ENCODE measurements at places on chromosomes 12 and 14.

- DNase-seq = no peak
These were observed 84.0 kb downstream of the PRMT8 start for GRCh38 chr12:3574986-3575385.

DNA sequence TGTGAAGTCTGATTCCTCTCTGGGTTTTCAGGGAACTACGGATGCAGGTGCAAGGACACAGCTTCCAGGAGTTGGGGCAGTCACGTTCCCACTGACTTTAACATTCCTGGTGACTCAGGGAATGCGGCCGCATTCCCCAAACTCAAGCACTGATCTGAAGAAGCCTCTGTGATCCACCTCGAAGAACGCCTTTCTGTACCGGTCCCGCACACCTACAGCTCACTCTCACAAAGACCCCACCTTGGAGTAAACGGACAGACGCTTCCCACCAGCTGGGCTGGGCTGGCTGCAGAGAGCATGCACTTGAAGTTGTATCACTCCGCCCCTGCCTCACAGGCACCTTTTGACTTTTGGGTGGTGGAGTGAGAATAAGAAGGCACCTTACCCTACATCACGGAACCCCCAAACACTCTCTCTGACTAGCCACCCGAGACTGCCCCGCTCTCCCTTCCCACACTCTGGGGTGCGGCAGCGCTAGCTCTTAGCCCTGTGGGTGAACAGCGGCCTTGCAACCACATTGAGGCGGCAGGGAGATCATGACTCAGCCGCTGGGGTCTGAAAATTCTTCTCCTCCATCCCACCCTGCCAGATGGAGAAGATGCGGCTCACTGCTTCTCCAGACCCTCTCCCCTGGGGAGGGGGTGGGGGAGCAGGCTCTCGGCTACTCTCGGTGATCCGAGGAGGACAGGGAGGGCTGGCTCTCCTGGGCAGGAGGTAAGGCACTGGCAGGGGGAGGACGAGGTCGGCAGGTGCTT is 23.7 kb upstream of the HDAC7 start:
- DNase-seq = no peak

DNA sequence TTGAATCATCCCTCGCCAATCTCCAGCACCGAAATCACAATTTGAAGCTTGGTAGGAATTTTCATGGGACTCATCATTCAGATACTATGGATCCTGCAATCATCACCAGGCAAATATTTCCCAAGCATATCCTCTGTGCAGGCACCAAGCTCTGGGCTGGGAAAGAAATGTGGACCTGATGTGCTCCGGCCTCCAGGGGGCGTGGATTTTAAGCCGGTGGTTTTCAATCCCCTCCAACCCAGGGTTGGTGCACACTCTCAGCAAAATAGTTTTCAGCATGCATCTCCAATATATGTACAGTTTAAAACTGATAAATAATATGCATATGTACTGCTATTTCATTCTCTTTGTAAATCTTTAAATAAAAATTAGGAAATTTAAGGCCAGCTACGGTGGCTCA is 98.9 kb downstream of the RBM19 start:
- no peak for DNase-seq

GRCh38 chr12:18363321-18363720 is 102.0 kb downstream of the PIK3C2G start:
- no peak for DNase-seq

DNA sequence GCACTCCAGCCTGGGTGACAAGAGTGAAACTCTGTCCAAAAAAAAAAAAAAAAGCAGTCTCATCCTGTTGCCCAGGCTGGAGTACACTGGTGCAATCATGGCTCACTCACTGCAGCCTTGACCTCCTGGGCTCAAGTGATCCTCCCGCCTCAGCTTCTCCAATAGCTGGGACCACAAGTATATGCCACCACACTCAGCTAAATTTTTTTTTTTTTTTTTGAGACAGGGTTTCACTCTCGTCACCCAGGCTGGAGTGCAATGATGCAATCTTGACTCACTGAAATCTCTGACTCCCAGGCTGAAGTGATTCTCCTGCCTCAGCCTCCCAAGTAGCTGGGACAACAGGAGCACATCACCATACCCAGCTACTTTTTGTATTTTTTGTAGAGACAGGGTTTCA is 5.2 kb upstream of the CNPY2 start:
- no peak for DNase-seq

GRCh38 chr14:65168840-65169239 is 66.5 kb upstream of the MAX start:
- DNase-seq = no peak

DNA sequence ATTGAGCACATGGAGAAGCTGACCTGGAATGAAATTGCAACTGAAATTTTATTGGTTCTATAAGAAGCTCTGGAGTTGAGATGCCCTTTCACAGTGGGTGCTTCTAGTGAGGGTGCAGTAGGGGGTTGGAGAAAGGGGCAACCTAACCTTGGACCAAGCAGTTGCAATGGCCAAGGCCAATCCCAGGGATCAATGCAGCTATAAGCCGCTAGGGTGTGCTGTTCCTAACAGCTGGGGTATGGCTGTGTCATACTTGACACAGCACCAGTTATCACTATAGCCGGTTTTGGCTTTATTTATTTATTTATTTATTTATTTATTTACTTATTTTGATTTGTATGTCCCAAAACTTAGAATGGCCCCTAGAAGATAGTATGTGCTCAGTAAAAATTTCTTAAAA is 505.9 kb downstream of the FLRT2 start:
- no peak for DNase-seq

DNA sequence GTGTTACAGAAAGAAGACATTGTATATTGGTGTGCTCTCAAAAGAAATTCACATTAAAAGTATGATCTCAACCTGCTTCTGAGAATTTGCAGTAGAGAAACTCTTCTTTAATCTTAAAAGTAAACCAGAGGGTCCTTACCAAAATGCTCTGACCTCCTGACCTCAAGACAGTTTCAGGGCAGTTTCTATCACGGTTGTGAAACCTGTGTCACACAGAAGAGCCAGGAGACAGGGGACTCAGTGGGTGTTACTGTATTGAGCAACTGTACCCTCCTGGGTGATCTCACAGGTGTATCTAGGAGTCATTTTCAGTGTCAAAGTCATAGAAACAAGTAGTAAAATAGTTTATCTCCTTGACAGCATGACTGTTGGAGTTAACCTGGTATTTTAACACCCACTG is 178.0 kb downstream of the GRIP1 start:
- DNase-seq = no peak

DNA sequence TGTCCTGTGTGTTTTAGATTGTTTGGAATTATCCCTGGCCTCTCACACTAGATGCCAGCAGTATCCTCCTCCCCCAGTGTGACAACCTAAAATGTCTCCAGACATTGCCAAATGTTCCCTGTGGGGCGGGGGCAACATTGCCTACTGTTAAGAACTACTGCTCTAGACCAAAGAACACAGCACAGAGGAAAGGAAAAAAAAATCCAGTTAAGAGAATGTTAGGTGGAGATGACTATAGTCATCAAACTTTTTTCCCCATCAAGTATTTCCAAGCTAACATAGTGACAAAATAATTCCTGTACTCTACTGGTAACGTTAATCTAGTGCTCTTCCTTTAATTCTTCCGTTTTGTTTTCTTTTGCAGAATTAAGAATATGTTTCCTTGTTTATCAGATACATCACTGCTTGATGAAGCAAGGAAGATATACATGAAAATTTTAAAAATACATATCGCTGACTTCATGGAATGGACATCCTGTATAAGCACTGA is 3.5 kb downstream of the CDKN1B start:
- no peak for DNase-seq

Data from stimulated activated CD4-positive, alpha-beta T cell treated with anti-CD3 and anti-CD28 coated beads, Interleukin-4, amount 100 ng/mL, for 1 hour (primary cell).